CD14-positive monocyte (primary cell): ENCODE measurements at places on chromosomes 6 and 20.

DNA sequence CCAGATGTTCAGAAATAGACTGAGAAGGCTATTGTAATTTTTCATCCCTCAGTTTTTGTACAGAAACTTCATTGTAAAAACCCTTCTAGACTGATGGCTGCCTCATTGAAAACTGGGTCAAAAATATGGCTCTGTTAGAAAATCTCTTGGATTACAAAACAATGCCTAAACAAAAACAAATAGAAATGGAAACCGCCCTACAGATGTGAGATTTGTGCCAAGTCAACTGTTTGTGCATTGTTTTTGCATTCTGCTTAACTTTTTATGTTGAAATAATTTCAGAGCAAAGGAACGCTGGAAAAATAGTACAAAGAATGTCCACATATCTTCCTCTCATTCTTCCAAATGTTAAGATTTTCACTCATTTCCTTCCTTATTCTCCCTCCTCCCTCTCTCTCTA lies 425.1 kb downstream of the FOXA2 start:
- no peak for DNase-seq

- no peak for DNase-seq
Observed at GRCh38 chr6:37082390-37083130, 77.1 kb downstream of the FGD2 start.

DNA sequence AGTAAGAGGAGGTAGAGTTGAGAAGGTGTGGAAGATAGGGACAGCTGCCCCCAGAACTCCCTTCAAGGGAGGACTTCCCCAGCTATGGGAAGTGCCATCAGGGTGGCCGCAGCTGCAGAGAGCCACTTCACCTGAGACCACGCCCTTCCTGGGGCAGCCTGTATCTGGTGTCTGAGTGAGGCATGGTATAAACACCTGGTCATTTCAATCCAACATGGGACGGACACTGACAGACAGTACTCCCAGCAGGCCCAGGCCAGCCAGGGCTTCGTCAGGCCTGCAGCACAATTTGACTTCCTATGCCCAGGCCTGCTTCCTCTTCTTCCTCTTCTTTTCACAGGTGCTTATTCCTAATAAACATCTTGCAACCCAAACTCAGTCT lies 4.5 kb downstream of the SOX12 start:
- no peak for DNase-seq

DNA sequence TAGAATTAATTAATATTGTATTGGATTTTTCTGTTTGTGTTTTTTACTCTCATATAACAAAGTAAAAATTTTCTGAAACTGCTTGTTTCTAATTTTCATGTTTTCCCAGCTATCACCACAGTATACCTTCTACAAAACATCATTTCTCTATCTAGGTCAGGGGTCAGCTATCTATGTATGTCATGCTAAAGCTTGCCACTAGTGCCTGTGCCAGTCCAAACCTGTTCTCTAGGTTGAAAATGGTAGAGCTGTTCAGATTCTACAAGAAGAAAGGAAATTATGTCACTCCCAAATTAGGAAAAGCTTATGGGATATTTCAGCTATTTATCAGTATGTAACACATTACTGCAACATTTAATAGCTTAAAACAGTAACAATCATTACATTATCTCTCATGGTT lies 5.8 kb upstream of the ME1 start:
- DNase-seq, result no peak

- peak; percentile 43 for DNase-seq
Observed at GRCh38 chr6:143708889-143709288, 31.1 kb downstream of the PHACTR2 start.

GRCh38 chr6:134674562-134674961 lies 275.3 kb downstream of the ALDH8A1 start:
- no peak for DNase-seq

GRCh38 chr20:19129976-19130612 lies 82.3 kb upstream of the SLC24A3 start:
- DNase-seq, result no peak

DNA sequence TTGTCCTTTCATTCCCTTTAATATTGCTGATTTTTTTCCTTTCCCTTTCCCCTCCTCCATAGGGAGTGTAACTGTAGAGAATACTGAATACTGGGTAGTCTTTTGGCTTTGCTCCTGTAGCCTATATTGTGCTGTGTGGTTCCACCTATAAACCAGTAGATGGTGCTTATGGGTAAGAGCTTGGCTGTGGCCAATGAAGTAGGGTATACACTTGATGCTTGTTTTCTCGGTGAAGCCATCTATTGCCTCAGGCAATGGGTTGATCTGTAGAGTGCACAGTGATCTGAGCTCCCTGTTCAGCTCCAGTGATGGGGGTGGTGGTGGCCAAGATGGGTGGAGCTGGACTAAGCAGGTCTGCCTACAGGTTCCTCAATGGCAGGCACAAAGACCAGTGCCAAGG lies 203.3 kb upstream of the IMPG1 start:
- DNase-seq, result no peak

DNA sequence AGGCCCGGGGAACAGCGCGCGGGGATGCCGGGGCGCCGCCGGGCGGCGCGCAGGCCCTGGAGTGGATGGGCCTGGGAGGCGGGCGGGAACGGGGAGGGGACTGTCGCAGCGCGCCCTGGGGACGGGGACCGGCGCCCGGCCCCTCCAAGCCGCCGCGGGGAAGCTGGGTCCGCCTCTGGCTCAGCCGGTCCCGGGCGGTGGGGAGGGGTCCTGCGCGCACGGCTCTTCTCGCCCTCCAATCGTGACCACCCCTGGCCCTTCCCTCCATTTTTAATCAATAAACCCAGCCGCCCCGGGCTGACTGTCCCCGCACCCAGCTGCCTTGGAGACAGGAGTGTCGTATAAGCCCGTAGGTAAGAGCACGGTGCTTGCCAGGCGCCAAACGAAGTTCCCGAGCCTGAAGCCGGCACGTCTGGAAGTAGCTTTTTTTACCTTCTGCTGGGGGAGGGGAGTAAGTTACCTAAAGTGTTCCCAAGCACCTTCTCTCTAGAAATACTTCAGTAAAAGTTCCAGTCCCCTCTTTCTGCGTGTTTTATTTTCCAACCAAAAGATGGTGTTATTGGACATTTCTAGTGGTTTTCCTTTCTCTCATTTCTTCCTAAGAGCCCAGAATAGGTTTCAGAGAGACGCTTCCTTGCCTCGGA lies 780 bp upstream of the TAF4 start:
- DNase-seq, result no peak

GRCh38 chr6:3621411-3621810 lies 130.1 kb downstream of the PXDC1 start:
- DNase-seq, result no peak

DNA sequence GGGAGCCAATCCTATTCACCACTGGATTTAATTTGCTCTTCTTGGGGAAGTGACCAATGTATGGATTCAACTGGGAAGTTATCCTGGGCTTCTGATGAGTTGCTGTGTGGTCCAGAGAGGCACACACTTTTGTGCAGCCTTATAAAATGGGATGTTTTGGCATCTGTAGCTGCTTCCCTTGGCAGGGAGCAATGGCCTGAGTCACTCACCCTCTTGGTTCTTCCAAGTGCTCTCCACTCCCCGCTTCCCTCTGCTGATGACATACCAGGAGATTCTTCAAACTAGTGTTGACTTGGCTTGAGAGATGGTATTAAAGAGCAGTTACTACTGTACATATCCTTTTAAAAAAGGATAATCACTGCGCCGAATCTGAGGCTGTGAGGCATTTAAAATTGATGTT lies 105.8 kb downstream of the JARID2 start:
- no peak for DNase-seq

DNA sequence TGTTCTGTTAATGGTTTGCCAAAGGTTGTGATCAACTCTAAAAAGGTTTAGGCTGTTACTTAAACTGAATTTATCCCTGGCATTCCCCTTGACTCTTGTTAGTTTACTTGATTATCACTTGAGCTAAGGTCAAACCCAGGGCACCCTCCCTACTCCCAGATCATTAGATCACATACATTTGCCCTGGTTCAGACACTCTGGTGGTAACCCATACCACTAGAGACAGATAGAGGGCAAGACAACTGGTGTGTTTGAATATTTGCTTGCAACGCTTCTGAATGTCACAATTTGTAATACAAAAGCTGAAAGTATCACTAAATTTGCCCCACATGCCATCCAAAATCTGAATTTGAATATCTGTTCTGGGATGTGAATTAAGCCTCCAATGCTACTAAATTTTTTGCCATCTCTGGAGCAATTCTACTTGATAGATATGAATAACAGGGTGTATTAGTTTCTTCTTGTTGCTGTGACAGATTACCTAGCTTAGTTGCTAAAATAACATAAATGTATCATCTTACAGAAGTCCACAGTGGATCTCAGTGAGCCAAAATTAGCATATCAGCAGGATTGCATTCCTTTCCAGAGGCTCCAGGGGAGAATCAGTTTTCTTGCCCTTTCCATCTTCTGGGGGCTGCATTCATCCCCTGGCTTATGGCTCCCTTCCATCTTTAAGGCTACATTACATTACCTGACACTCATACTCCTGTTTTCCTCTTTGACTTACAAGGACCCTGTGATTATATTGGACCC lies 45.4 kb downstream of the FIG4 start:
- no peak for DNase-seq

DNA sequence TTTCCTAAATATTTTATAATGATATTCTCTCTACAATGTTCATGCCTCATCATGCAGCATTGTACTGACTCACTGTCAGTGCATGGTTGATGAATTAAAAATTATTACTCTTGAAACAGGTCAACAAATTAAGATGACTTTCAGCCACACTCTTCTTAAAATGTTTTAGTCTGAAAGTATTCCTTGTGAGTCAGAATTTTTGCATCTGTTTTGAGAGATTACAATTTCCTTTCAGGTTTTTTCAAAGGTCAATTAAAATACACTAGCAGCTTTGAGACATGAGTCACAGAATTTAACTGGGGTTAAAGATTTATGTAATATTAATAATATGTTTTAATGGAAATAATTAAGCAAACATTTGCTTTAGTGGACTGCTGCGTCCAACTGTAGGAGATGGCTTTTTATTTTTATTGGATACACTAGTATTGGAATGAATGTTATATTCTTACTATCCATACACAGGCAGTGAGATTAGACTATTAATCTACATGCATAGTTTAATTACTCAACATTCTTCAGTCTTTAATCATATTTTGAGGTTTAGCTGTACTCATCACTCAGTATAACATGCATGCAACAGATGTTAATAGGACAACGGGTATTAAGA lies 9.7 kb downstream of the COL12A1 start:
- DNase-seq, result no peak

- no peak for DNase-seq
Observed at GRCh38 chr6:83303426-83303825, 110.3 kb downstream of the RWDD2A start.

- DNase-seq, result peak; percentile 4
Observed at GRCh38 chr20:3784216-3784853, 2.2 kb downstream of the CENPB start.

- DNase-seq, result no peak
Observed at GRCh38 chr6:136235233-136235564, 14.9 kb downstream of the MTFR2 start.

- DNase-seq, result no peak
Observed at GRCh38 chr20:56964901-56965300, 301.5 kb downstream of the BMP7 start.

DNA sequence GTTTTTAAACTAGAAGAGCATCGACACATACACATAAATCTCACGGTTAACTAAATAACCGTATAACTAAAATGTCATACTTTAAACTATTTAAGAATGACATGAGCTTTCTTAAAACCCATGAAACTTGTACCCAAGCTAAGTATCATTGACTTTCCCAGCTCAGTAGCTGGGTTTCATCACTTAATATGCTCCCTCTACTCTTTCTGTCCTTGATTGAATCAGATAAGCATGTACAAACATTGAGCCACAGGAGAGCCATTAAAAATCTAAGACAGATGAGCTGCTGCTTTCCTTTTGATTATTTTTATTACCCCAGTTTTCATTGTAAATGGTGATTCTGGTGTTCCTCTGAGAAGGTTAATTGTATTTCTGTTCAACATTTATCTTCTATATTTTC lies 115.8 kb downstream of the FOXO3 start:
- no peak for DNase-seq

DNA sequence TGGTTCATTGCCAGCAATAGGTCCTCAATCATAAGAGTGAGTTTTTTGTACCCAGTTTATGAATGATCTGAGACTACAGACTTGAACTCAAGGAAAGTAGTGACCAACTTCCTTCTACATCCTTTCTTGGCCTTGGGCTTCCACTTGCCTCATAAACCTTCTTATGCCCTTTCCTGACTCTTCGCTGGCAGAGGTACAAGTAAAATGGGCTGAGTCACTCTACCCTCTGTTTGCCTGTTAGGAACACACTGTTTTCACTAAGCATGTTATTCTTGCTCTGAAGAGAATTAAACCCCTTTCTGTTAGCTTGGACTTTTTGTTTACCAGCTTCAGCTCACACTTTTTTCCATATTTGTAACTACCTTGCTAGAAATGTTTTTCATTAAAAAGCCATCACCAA lies 74.4 kb downstream of the PKHD1 start:
- no peak for DNase-seq

GRCh38 chr6:140285471-140285870 lies 911.0 kb upstream of the CITED2 start:
- no peak for DNase-seq

GRCh38 chr20:16313917-16314316 lies 259.3 kb downstream of the KIF16B start:
- DNase-seq, result no peak

DNA sequence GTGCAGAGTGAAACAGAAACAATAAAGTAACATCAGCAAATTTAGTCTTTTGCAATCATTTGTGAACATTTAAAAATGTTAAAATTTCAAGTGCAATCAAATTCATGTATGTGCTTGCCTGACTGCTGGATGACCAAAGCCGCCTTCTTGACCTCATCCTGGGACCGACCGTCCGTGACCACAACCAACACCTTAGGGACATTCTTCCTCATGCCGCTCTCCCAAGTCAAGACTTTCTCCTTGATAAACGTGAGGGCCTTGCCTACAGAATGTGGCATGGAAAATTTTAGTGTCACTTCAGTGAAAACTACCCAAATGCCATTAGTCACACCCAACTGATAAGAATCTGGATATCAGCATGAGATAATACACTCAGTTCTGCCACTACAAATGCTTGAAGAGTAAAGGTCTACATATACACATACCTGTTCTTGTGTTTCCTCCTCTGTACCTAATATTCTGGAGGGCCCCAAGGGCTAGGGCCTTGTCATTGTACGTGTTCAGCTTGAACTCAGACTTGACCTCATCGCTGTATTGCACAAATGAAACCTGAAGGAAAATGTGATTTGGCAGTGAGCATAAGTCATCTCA lies 86.8 kb downstream of the COL12A1 start:
- no peak for DNase-seq

DNA sequence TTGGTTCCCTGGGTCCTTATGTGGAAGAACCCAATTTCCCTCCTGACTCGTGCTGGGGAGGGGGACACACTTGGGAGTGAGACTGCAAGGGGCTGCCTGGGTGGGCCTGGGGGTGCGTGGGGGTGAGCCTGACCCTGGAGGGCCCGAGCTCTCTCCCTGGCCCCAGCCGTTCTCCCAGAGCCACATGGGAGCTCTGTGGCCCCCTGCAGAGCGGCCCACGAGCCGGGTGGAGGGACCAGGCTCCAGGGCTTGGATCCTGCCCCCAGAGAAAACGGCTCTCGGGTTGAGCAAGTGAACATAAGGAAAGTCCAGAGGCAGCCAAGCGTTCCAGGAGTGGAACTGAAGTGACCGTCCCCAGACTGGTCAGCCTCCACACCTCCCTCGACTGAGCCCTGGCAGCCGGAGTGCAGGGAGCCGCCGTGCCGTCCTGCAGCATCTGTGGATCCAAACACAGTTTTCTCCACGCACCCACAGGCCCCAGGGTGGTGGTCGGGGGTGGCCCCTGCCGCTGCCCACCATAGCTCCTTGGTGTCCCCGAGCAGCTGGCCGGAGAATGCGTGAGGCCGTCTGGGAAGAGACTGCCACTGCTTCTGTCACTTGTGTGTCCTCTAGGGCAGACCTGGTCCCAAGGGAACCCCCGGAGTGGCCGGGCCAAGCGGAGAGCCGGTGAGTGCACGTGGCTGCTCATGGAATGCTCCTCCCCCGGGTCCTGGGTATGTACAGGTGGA lies 10.6 kb downstream of the COL9A3 start:
- no peak for DNase-seq
